ENCODE measurements at places on chromosomes 13 and 19.

- peak; percentile 99 for DNase-seq
- no peaks in the 10 kb centered on the region for H3K27me3 ChIP-seq
- peak within 1 kb of the TSS; percentile 60 for H3K27ac ChIP-seq
- no peaks in the 10 kb centered on the region for H3K4me1 ChIP-seq
Observed at GRCh38 chr19:57435062-57435978, at the start of gene ZNF749. ZNF749 (plus strand) TSS chr19:57435325; CDS start chr19:57435579, 254 bp downstream.

DNA sequence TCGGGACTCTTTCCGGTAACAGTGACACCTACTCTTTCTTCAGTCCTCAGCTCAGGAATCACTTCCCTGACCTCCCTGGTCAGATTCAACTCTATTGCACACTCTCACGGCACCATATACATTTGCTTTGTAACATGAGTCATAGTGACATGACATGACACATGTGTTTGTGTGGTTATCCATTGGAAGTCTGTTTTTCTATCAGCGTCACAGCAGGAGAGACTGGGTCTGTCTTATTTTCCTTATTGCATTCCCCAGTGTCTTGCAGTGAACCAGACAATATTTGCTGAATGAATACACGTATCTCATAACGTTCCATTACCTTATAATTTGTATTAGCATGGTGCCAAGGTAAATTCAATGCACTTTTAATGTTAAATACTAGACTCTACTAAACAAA is 102.0 kb downstream of the DCLK1 start:
- no peak for DNase-seq
- H3K36me3 ChIP-seq, result no peaks in the 10 kb centered on the region

DNA sequence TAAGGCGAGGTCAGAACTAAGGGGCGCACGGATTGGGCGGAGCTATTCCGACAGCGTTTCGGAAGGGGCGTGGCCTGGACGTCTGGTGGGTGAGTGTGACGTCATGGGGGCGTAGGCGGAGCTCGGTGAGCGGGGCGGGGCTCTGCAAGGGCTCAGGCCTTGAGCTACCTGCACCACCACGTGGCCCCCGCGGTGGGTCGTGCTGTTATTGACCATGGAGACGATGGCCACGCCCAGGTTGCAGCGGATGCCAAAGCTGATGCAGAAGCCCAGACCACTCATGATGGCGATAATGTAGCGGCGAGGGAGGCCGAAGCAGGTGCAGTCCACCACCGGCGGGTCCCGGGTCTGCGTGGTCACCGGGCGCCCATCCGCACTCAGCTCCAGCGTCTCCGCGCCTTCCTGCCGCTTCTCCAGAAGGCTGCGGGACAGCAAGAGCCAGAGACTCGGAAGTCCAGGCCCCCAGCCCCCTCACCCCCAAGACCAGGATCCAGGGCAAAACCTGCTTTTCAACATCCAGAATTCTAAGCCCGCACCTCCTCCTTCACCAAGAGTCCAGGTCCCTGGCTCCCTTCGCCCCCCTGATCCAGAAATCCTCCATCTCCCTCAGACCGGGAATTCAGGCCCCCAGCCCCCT is 4.8 kb downstream of the SLC17A7 start:
- no peaks in the 10 kb centered on the region for H3K36me3 ChIP-seq
- H3K4me1 ChIP-seq, result no peaks in the 10 kb centered on the region
- DNase-seq, result peak; percentile 38
- H3K4me3 ChIP-seq, result no peak overlapping the region

- no peaks in the 10 kb centered on the region for H3K36me3 ChIP-seq
- H3K27me3 ChIP-seq, result no peaks in the 10 kb centered on the region
- no peak overlapping the region for H3K4me3 ChIP-seq
- H3K4me1 ChIP-seq, result no peaks in the 10 kb centered on the region
Observed at GRCh38 chr13:26502826-26503225, 54.7 kb upstream of the WASF3 start.

DNA sequence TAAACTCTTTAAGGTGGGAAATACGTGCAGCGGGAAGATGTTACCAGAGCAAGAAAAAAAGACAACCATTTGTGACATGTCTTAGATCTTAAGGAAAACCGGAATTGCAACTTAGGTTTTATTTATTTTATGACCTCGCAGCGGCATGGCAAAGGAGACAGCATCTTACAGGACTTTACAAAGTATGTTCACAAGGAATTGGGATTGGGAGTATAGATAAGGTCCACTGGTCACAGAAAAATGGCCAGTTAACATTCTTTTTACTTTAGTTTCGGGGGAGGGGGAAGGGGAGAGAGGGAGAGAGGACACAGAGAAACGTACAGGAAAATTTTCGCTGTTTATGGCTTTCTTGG is 104.5 kb upstream of the DIAPH3 start:
- H3K27me3 ChIP-seq, result no peaks in the 10 kb centered on the region
- no peak overlapping the region for H3K27ac ChIP-seq
- H3K4me1 ChIP-seq, result no peaks in the 10 kb centered on the region

GRCh38 chr19:28537896-28538295 is 675.1 kb downstream of the UQCRFS1 start:
- no peaks in the 10 kb centered on the region for H3K4me1 ChIP-seq
- H3K27ac ChIP-seq, result no peak overlapping the region
- no peaks in the 10 kb centered on the region for H3K36me3 ChIP-seq

- DNase-seq, result no peak
- no peak overlapping the region for H3K27ac ChIP-seq
- no peak overlapping the region for H3K4me3 ChIP-seq
- no peaks in the 10 kb centered on the region for H3K4me1 ChIP-seq
- no peaks in the 10 kb centered on the region for H3K36me3 ChIP-seq
Observed at GRCh38 chr13:77274126-77274525, 52.8 kb downstream of the MYCBP2 start.

GRCh38 chr19:46265217-46265828 is 31.5 kb upstream of the HIF3A start:
- no peak overlapping the region for H3K27ac ChIP-seq
- no peak overlapping the region for H3K4me3 ChIP-seq
- H3K36me3 ChIP-seq, result no peaks in the 10 kb centered on the region
- no peaks in the 10 kb centered on the region for H3K27me3 ChIP-seq
- no peaks in the 10 kb centered on the region for H3K4me1 ChIP-seq
- DNase-seq, result peak; percentile 70

- H3K36me3 ChIP-seq, result peaks cover 13% of the 10 kb centered on the region
- no peak for DNase-seq
- H3K27me3 ChIP-seq, result no peaks in the 10 kb centered on the region
- no peaks in the 10 kb centered on the region for H3K4me1 ChIP-seq
- no peak overlapping the region for H3K4me3 ChIP-seq
- no peak overlapping the region for H3K27ac ChIP-seq
Observed at GRCh38 chr19:17200408-17201079, 14.6 kb upstream of the USE1 start.

DNA sequence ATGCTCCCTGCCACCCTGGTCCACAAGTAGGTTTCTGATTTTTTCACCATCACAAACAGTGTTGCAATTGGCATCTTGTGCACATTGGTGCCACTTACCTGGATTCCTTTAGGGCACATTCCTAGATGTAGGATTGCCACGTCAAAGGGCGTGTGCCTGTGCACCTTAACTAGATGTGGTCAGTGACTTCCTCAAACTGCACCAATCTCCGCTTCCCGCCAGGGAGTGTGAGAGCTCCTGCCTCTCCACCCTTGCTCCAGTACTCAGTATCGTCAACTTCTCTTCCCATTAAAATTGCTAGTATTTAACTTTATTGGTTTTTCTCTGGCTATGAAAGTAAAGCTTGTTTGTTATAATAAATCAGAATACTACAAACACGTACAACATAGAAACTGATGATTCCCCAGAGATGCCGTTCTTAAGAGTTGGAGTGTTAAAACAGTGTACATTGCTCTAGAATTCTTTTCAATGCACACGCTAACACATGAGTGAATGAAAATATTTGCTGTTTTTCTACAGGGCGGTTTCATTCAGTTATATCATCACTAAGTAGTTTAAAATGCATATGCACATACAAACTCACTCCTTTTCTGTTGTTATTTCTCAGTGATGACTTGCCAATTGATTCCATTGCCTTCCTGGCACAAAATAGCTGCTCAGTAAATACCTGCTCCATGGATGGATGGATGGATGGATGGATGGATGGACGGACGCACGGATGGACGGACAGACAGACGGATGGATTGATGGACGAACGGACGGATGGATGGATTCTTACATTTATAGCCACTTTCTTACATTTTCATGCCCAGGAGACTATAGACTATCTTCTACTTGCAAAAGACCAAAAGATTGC is 23.4 kb downstream of the CCNE1 start:
- H3K4me3 ChIP-seq, result no peak overlapping the region
- H3K4me1 ChIP-seq, result no peaks in the 10 kb centered on the region
- DNase-seq, result peak; percentile 60
- no peak overlapping the region for H3K27ac ChIP-seq

GRCh38 chr13:23921451-23921888 is 24.2 kb upstream of the C1QTNF9B start:
- DNase-seq, result peak; percentile 25
- H3K27ac ChIP-seq, result no peak overlapping the region
- H3K4me1 ChIP-seq, result no peaks in the 10 kb centered on the region
- no peaks in the 10 kb centered on the region for H3K36me3 ChIP-seq

GRCh38 chr19:38149661-38150061 is 74.4 kb downstream of the DPF1 start:
- no peak overlapping the region for H3K4me3 ChIP-seq
- DNase-seq, result no peak
- H3K4me1 ChIP-seq, result no peaks in the 10 kb centered on the region
- no peaks in the 10 kb centered on the region for H3K27me3 ChIP-seq
- H3K27ac ChIP-seq, result no peak overlapping the region

DNA sequence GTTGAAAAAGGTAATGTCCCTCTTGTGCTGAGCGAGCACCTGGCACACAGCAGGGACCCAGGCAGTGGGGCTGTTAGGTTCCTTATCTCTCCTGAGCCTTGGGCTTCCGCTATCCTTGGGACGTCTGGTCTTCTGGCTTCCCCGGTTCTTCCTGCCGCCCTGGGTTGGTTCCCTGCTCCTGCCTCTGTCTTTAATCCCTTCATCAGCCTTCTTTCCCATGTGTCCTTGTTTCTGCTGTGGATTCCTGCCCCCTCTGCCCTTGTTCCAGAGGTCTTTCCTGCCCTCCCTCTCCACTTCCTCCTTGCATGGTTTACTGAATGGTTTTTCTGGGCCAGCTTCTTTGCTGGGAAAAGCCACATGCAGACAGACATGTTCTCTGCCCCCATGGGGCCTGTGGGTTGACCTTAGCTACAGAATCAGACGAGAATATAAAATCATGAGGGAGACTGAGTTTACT is 2.6 kb downstream of the EPN1 start:
- H3K27ac ChIP-seq, result peak overlapping the region; percentile 66
- H3K36me3 ChIP-seq, result no peaks in the 10 kb centered on the region
- no peak for DNase-seq
- H3K4me3 ChIP-seq, result peak overlapping the region; percentile 6

GRCh38 chr19:33264881-33265445 is 37.4 kb downstream of the CEBPA start:
- H3K27ac ChIP-seq, result no peak overlapping the region
- H3K4me3 ChIP-seq, result no peak overlapping the region
- H3K27me3 ChIP-seq, result no peaks in the 10 kb centered on the region
- H3K36me3 ChIP-seq, result no peaks in the 10 kb centered on the region
- no peaks in the 10 kb centered on the region for H3K4me1 ChIP-seq

GRCh38 chr13:39918620-39919236 is 263.3 kb downstream of the COG6 start:
- H3K27me3 ChIP-seq, result no peaks in the 10 kb centered on the region
- no peaks in the 10 kb centered on the region for H3K4me1 ChIP-seq
- DNase-seq, result no peak
- H3K27ac ChIP-seq, result no peak overlapping the region

GRCh38 chr19:33412601-33413425 is 39.3 kb downstream of the CEBPG start:
- DNase-seq, result no peak
- no peaks in the 10 kb centered on the region for H3K36me3 ChIP-seq
- H3K4me1 ChIP-seq, result no peaks in the 10 kb centered on the region
- H3K27me3 ChIP-seq, result no peaks in the 10 kb centered on the region

DNA sequence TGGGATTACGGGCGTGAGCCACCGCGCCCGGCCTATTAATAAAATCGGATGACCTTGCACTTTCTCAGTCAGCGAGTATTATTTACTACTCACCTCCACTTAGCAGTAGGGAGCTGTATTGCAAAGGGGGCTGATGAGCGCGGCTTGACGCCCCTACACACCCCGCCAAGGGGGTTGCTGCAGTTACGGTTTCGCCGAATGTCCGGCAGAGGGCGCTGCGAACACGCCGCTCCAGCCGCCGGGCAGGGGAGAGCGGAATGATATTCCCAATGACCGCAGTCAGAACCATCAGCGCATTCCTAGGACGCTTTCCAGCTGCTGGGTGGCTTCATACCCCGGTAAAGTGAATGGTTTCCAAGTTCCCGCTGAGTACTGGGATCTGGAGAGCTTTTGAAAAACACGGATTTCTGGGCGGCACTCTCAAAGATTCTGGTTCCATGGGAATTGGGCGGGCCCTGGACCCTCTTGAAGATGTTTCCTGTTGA is 30.0 kb upstream of the TPT1 start:
- peak; percentile 62 for DNase-seq
- no peaks in the 10 kb centered on the region for H3K4me1 ChIP-seq
- no peaks in the 10 kb centered on the region for H3K27me3 ChIP-seq
- no peak overlapping the region for H3K4me3 ChIP-seq
- H3K27ac ChIP-seq, result no peak overlapping the region
- H3K36me3 ChIP-seq, result no peaks in the 10 kb centered on the region

- H3K36me3 ChIP-seq, result no peaks in the 10 kb centered on the region
- no peaks in the 10 kb centered on the region for H3K4me1 ChIP-seq
- H3K27ac ChIP-seq, result no peak overlapping the region
- no peak for DNase-seq
Observed at GRCh38 chr13:105297839-105298238, 1237.6 kb downstream of the EFNB2 start.

GRCh38 chr13:38713046-38713445 is 26.2 kb downstream of the FREM2 start:
- H3K36me3 ChIP-seq, result no peaks in the 10 kb centered on the region
- H3K27me3 ChIP-seq, result no peaks in the 10 kb centered on the region
- no peak for DNase-seq

- H3K27ac ChIP-seq, result no peak overlapping the region
- no peaks in the 10 kb centered on the region for H3K4me1 ChIP-seq
- H3K4me3 ChIP-seq, result no peak overlapping the region
- H3K27me3 ChIP-seq, result no peaks in the 10 kb centered on the region
Observed at GRCh38 chr19:3547301-3547731, 8.3 kb downstream of the TEKTIP1 start.

- DNase-seq, result peak; percentile 50
- H3K27me3 ChIP-seq, result no peaks in the 10 kb centered on the region
- peak overlapping the region; percentile 69 for H3K4me3 ChIP-seq
- peaks cover 7% of the 10 kb centered on the region for H3K4me1 ChIP-seq
Observed at GRCh38 chr19:13748169-13748828, 16.0 kb upstream of the MRI1 start.

DNA sequence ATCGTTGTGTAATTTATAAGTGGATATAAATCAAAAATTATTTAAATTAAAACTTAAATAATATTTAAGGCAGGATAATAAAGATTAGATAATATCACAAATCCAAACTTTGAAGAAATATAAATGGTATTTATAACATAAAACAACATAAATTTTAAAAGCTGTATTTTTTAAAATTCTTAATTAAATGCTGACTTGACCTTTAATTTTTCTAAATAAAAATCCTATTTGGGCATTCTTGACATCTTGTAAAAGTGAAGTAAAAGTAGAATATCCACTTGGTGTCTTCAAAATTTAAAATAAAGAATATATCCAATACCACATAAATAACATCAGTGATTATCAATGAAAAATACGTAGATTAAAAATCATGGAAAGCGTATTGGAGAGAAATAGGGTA is 87.7 kb downstream of the TNFSF13B start:
- no peak for DNase-seq

GRCh38 chr19:4781801-4782200 is 9.7 kb upstream of the FEM1A start:
- H3K27ac ChIP-seq, result no peak overlapping the region
- H3K36me3 ChIP-seq, result no peaks in the 10 kb centered on the region
- no peaks in the 10 kb centered on the region for H3K4me1 ChIP-seq
- no peak overlapping the region for H3K4me3 ChIP-seq
